Chondrocyte (in vitro differentiated cells): ENCODE measurements at places on chromosomes 3 and 15. TPM values are rescaled to one million over a fixed set of nuclear protein-coding genes. Genes with fewer than 3 reads are reported as not detected.

DNA sequence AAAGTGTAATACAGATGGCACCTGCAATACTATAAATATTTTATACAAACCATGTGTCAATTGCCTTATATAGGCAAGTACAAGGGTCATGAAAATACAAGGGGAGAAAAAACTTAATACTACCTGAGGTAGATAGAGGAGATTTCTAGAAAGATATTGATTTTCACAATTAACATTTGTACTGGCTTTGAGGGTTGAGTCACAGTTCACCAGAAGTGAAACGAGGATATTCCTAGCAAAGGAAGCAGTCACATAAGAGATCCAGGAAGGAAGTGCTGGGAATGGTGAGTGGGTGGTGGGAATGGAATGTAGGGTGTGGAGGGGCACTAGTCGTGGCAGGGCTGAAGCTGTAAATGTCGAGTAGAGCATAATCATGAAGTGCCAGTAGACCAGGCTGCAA lies 108.7 kb downstream of the P2RY1 start:
- no peak overlapping the region for H3K4me3 ChIP-seq
- H3K27me3 ChIP-seq = peaks cover under 1% of the 10 kb centered on the region
- peaks cover 4% of the 10 kb centered on the region for H3K4me1 ChIP-seq
- no peak overlapping the region for H3K27ac ChIP-seq
- no peaks in the 10 kb centered on the region for H3K36me3 ChIP-seq
- no peak for DNase-seq

DNA sequence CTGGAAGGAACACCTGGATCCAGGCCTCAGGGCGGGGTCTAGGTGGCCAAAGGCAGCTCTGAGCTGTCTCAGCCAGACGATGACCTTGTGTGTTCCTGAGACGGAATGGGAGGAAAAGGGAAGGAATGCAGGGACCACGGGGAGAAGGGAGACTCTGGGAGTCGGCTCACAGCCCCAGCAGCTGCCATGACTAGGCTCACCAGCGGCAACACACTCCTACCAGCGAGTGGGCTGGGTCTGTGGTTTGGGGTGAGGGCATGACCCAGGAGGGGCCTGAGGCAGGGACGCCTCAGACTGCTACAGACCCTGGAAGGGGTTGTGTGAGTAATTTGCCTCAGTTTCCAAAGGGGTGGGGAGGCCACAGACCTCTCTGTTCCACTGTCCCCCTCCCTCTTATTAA lies 19.8 kb downstream of the IQSEC1 start:
- no peaks in the 10 kb centered on the region for H3K36me3 ChIP-seq
- peaks cover 10% of the 10 kb centered on the region for H3K4me1 ChIP-seq
- no peak overlapping the region for H3K4me3 ChIP-seq
- no peak for DNase-seq

KLF15 gene
- total RNA-seq = 0.41 to 1.8 TPM (median 1.3 TPM) in 3 replicates

- peaks cover 5% of the 10 kb centered on the region for H3K27me3 ChIP-seq
- no peak overlapping the region for H3K4me3 ChIP-seq
- DNase-seq = no peak
Measured at GRCh38 chr3:109224333-109224732, 87.8 kb downstream of the C3orf85 start.

DNA sequence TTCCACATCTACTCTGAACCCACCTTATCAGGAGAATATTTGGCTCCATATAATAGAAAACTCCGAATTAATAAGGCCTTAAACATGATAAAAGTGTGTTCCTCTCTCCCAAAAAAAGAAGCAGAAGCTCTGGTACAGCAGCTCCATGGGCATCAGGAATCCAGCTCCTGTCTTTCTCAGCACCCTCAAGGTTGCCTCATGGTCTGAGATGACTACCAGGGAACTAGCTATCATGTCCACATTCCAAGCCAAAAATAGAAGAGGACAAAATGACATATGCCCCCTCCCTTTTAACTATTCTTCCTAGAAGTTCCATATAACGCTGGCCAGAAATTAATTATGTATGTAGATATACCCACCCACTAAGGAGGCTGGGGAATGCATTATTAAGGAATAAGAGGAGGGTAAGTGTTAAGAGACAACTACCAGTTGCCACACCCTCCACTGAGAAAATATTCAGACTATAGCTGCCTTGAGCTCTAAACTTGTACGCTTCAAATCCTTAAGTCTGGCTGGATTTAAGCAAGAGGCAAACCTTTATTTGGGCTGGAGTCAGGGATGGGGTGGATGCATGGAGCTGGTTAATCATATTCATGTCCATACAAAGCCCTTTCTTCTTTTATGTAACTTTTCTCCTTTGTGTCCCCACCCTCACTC lies 35.8 kb upstream of the CTDSPL start:
- H3K36me3 ChIP-seq = peaks cover 14% of the 10 kb centered on the region
- no peak overlapping the region for H3K27ac ChIP-seq
- no peak overlapping the region for H3K4me3 ChIP-seq
- DNase-seq = no peak
- no peaks in the 10 kb centered on the region for H3K27me3 ChIP-seq

NCEH1 gene
- total RNA-seq = 6.5 to 7.1 TPM (median 6.7 TPM) in 3 replicates

DNA sequence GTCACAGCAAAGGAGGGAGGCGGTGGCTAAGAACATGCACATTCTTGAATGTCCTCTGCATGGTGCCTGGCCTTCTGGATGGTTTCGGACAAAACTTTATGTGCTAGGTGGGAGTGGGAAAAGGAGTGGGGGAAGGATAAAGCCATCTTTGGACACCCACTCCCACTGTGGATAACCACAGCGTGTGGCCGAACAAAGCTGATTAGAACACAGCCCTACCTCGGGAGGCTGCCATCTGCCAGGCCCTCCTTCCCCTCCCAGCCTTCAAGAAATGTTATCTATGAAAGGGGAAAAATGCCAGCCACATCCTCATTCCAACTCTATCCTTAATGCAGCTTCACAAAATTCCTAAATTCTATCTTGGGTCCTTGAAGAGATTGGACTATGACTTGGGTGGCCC lies 18.8 kb downstream of the AMOTL2 start:
- peak; percentile 22 for DNase-seq
- H3K36me3 ChIP-seq = peaks cover 44% of the 10 kb centered on the region
- H3K4me3 ChIP-seq = peak overlapping the region; percentile 9
- H3K4me1 ChIP-seq = peaks cover 94% of the 10 kb centered on the region
- H3K27me3 ChIP-seq = no peaks in the 10 kb centered on the region
- H3K27ac ChIP-seq = peak overlapping the region; percentile 96

DNA sequence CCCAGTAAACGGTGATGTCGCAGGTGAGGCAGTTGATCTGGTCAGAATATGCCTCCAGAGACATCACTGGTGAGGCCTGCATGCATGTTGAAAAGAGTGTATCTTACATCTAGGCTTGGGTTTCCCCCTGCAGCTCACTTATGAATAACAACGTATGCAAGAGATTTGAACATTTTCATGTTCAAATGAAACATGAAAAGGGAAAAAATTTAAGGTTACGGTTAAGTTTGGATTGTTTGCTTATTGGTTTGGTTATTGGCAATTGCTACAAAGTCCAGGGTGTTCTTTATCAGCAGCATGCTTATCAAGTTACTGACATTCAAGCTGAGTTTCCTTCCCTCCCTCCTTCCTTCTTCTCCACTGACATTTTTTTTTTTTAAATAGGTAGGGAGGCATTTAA lies 123.2 kb downstream of the IGF1R start:
- DNase-seq = no peak
- H3K4me1 ChIP-seq = peaks cover 52% of the 10 kb centered on the region
- H3K4me3 ChIP-seq = no peak overlapping the region
- H3K27ac ChIP-seq = no peak overlapping the region
- no peaks in the 10 kb centered on the region for H3K36me3 ChIP-seq

- no peak for DNase-seq
- H3K27me3 ChIP-seq = no peaks in the 10 kb centered on the region
- H3K4me1 ChIP-seq = peaks cover 13% of the 10 kb centered on the region
- H3K27ac ChIP-seq = no peak overlapping the region
Measured at GRCh38 chr3:69203631-69204314, 81.4 kb upstream of the LMOD3 start.

ZNF654 gene
- total RNA-seq = 11.7 to 13.2 TPM (median 12.3 TPM) in 3 replicates

- H3K27me3 ChIP-seq = no peaks in the 10 kb centered on the region
- peaks cover 44% of the 10 kb centered on the region for H3K4me1 ChIP-seq
- H3K4me3 ChIP-seq = no peak overlapping the region
- H3K27ac ChIP-seq = peak overlapping the region; percentile 60
- no peaks in the 10 kb centered on the region for H3K36me3 ChIP-seq
- DNase-seq = no peak
Measured at GRCh38 chr3:159830523-159831154, 158.0 kb upstream of the IL12A start.

TOPAZ1 gene
- not detected in 3 replicates for total RNA-seq

TMEM266 gene
- 0.20 to 1.1 TPM (median 0.23 TPM) in 3 replicates for total RNA-seq

DNA sequence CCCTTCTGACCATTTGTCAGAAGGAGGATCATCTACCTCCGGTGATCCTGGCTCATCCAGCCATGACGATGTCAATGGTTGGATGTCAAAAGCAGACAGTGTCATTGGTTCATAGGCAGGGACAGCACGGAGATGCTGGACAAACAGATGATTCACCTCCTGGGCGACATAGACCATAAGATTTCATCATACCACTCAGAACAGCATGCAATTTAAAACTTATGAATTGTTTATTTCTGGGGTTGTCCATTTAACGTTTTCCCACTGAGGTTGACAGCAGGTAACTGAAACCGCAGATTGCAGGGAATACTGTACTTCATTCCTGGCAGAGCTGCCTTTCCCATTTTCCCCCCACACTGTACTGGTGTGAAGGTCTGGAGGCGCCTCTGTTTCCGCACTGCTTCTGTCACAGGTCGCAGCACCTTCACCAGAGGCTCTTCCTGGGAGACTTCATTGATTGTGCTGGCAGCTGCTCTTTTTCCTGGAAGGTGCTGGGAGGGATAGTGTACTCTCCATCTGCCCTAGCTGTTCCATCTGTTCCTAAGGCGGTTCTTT lies 32.5 kb upstream of the TMOD3 start:
- H3K27me3 ChIP-seq = no peaks in the 10 kb centered on the region
- peaks cover 32% of the 10 kb centered on the region for H3K4me1 ChIP-seq
- DNase-seq = no peak

SPSB4 gene
- total RNA-seq = 1.9 to 2.7 TPM (median 2.4 TPM) in 3 replicates

CFAP161 gene
- total RNA-seq = not detected in 3 replicates

DNA sequence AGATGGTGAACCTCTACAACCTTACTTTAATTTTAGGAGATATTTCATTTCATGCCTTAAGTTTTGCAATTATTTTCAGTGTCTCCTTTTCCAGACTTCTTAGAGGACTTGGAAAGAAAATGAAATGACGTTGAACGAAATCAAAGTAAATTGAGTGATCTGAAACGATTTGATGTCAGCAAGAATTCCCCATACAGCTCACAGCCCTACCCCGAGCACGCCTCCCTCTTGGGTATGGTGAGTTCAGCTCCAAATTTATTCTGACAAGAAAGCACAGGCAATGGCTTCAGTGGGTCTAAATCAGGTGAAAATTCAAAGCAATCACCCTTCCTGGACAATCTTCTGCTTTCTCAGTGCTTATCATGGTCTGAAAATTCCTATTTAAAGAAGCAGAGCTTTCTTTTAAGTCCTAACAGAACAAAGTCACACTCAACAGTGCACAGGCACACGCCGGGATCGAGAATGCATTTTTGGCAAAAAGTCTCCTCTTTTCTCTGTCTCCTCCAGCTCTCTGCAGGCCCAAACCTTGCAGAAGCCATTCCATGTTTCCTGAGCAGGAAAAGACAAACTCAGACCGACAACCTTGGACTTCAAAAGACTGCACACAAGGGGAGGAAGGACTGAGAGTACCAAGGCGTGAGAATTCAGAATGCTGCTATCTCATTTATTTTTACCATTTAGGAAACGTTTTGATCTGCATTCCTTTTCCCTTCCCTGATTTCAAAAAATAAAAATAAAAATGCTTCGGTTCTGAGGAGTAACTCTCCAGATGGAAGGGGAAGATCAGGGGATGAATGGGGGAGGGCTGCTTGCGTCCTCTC lies 72.0 kb downstream of the CCNL1 start:
- H3K27ac ChIP-seq = peak overlapping the region; percentile 95
- H3K4me1 ChIP-seq = peaks cover 70% of the 10 kb centered on the region

P3H2 gene
- total RNA-seq = 18.2 to 72.4 TPM (median 21.9 TPM) in 3 replicates

GRCh38 chr3:98733812-98734281 lies 29.3 kb upstream of the ST3GAL6 start:
- H3K27me3 ChIP-seq = peaks cover 41% of the 10 kb centered on the region
- H3K27ac ChIP-seq = no peak overlapping the region
- H3K4me1 ChIP-seq = peaks cover 14% of the 10 kb centered on the region

- H3K4me3 ChIP-seq = no peak overlapping the region
- H3K27me3 ChIP-seq = no peaks in the 10 kb centered on the region
- H3K4me1 ChIP-seq = peaks cover 11% of the 10 kb centered on the region
- DNase-seq = no peak
- no peak overlapping the region for H3K27ac ChIP-seq
- peaks cover 35% of the 10 kb centered on the region for H3K36me3 ChIP-seq
Measured at GRCh38 chr3:179229177-179229576, 21.7 kb downstream of the KCNMB3 start.

COL6A6 gene
- total RNA-seq = not detected in 3 replicates

DNA sequence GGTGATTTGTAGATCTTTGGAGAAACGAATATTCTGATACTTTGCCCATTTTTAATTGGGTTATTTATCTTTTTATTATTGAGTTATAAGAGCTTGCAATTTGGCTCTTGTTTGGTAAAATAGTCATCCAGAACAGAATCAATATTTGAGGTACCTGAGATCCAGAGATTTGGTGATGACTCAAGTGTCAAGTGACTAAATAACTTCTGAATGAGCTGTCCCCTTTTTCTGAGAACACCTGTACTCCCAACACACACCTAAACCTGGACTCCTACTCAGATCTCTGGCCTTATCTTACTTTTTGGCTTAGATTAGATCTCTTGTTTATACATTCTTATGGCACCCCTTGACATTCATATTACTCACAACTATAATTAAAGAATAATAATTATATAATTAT lies 3.1 kb upstream of the TRA2B start:
- no peak for DNase-seq
- no peaks in the 10 kb centered on the region for H3K27me3 ChIP-seq
- H3K36me3 ChIP-seq = peaks cover 3% of the 10 kb centered on the region
- peaks cover 19% of the 10 kb centered on the region for H3K4me1 ChIP-seq
- H3K4me3 ChIP-seq = no peak overlapping the region
- H3K27ac ChIP-seq = no peak overlapping the region

SEC61A1 gene
- 353 to 419 TPM (median 388 TPM) in 3 replicates for total RNA-seq

- H3K4me1 ChIP-seq = peaks cover 34% of the 10 kb centered on the region
- no peaks in the 10 kb centered on the region for H3K36me3 ChIP-seq
- DNase-seq = no peak
- peak overlapping the region; percentile 81 for H3K27ac ChIP-seq
Measured at GRCh38 chr15:31471731-31472430, 145.2 kb downstream of the KLF13 start.

DNA sequence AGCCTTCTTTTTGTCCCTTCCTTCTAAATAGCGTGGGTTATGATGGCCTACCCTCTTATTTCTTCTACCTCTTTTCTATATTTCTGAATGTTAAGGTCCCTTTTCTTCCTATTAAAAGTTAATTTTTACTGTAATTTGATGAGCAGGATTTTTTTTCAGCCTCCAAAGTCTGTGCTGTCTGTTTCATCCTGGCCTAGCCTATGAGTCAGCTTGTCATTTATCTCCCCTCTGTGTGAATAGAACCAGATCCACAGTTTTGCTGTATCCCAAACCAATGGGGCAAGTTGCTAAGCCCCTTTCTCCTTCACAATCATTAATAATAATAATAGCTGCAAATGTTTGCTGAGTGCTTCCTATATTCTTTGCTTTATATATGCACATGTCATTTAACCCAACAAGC lies 18.1 kb upstream of the C3orf38 start:
- H3K4me1 ChIP-seq = peaks cover 26% of the 10 kb centered on the region
- H3K27me3 ChIP-seq = no peaks in the 10 kb centered on the region
- no peak for DNase-seq

PLSCR5 gene
- total RNA-seq = not detected in 3 replicates

ALDH1A2 gene
- total RNA-seq = 0.54 to 0.63 TPM in 2 of 3 replicates, not detected in the other

FEZF2 gene
- not detected in 3 replicates for total RNA-seq
